ENCODE measurements at places on chromosomes 4 and X.

- DNase-seq: no peak
These were observed 26.0 kb downstream of the FHDC1 start for GRCh38 chr4:152962150-152962549.

- no peak for DNase-seq
These were observed 51.9 kb upstream of the STX18 start for GRCh38 chr4:4593596-4594284.

DNA sequence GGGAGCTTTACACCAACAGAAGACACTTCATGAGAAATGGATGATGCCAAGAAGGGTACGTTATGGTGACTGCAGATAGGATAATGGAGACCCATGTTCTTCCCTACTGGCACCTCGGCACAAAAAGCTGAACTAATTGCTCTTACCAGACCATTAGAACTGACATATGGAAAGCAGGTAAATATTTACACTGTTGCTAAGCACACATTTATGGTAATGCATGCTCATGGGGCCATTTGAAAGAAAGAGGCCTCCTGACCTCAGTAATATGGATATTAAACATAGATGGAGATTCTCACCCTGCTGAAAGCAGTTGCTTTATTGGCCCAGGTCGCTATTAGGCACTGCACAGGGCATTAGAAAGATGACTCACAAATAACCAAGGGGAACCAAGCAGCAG is 1759.6 kb downstream of the C4orf33 start:
- DNase-seq: no peak

- DNase-seq: no peak
These were observed 49.9 kb upstream of the MTMR1 start for GRCh38 chrX:150643271-150643670.

GRCh38 chrX:45449982-45450381 is 249.3 kb upstream of the DIPK2B start:
- no peak for DNase-seq

DNA sequence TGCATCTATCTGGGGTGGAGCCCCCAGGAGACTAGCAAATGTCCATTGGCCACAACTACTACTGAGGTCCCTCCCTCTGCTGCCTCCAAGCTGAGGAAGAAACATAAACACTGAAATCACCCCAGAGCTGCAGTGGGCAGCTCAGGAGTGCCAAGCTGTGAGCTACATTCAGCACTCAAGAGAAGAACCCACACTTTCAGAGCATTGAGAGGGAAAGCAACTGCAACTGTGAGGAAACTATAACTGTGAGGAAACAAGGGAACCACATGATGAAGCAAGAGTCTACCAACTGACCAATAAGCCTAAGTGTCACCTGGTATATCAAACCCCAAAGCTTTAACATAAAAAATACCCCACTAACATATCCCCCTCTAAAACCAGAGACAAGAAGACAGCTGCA is 373.5 kb upstream of the TACR3 start:
- no peak for DNase-seq

DNA sequence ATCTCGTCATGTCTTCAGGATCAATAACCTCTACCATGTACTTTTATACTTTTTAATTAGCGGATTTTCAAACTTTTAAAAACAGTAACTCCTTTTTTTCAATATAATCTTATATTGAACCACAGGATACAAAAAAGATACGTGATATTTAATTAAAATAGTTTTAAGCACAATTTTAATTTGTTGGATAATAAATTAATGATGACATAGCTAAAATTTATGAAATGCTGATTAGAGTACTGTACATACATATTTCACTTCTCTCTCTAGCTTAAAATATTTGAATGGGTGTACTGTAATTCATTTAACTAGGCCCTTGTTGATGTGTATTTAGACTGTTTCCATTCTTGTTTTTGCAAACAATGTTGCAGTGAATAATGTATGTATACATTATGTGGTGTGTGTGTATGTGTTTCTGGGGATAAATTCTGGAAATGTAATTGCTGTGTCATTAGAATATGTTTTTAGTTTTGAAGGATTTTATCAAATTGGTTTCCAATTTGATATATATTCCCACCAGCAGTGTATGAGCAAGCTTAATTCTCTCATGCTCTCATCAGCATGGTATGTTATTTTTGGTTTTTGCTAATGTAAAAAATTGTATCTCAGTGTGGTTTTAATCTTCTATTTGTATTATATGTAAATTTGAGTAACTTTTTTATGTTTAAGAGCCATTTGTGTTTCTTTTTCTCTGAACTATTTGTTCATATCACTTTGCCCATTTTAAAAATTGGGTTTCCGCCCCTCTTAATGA is 66.4 kb downstream of the CDKL5 start:
- DNase-seq: no peak

DNA sequence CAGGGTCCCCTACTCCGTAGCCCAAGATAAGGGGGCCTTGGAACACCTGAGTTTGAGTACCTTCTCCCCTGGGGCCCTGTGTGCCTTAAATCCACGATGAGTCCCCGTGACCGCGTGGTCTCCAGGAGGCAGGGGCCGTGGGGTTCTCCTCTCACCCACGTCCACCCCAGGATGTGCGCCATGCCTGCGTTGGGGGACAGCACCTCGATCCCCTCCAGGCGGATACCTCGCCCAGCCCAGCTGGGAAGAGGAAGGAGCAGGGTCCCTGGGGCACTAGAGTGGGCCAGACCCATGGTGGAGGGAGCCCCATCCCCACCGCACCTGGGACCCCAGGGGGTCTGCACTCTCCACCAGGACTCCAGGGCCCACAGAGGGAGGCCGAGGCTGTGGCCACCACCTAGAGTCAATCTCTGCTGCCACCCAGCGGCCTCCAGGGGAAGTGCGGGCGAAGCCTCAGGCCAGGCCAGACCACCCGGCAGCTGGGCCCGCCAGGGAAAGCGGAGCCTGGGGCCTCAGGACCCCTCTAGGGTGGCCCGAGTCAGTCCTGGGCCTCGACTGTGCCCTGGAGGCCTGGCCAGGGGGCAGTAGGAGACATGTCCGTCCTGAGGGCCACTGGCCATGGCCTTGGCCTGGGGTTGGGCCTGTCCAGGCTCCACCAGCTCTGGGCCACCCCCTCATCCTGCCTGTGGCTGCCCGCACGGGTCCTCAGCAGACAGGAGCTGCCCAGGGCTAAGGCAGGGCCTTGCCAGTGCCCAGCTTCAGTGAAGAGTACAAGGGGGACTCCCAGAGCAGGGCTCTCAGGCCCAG is 55.0 kb downstream of the FAM53A start:
- DNase-seq: peak; percentile 33

DNA sequence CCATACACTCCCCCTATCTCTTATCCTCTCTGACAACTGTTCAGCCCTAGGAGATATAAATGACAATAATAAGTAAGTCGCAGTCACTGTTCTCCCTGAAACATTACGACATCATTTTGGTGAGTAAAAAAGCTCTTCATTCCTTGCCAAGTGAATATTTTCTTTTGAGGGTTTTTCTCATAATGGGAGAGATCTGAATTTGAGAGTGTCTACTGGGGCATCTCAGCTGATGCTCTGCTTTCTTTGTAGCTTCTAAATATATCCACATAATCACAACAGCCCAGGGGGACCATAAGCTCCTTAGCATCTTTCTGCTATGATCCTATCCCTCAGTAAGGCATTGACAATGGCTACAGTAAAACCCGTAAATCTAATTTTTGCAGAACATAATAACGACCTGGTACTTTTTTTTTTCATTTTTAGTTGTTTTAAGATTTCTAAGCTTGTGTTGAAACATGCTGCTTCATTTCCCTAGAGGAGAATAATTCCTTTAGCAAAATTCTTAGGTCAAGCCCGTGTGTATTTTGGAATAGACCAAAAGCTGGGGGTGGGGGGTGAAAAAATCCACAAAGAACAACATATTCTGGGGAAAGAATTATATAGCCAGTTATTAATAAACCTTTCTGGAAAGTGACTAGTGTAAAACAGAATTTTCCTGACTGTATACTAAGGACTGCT is 78.1 kb upstream of the GPM6B start:
- DNase-seq: no peak

DNA sequence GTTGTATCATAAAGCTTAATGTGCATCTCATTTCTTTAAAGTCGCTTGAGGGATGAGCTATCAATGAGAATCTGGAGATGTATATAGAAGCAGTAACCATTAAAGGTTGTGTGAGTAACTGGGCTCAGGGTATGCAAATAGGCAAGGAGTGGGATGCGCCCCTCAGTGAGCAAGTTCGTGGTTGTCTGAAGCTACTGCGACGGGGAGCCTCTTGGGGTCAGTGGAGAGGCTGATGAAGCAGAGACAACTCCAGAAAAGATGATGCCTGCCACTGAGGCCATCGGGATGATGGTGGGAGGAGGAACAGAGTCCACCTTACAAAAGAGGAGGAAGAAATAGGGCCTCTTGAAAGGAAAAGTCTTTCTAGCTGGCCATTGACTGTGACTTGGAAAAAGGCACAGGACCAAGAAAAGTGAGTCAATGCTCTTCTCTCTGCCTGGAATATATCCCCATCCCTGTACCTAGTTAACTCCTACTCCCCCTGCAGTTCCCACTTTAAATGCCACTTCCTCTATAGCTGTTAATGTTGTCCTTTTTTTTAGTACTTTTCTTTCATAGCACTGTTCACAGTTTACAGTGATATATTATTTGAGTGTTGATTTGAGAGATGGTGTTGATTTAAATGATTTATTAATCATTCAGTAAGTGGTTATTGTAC is 51.4 kb upstream of the LSM6 start:
- DNase-seq: no peak

- DNase-seq: no peak
These were observed 44.8 kb upstream of the RPS6KA3 start for GRCh38 chrX:20311505-20311904.

DNA sequence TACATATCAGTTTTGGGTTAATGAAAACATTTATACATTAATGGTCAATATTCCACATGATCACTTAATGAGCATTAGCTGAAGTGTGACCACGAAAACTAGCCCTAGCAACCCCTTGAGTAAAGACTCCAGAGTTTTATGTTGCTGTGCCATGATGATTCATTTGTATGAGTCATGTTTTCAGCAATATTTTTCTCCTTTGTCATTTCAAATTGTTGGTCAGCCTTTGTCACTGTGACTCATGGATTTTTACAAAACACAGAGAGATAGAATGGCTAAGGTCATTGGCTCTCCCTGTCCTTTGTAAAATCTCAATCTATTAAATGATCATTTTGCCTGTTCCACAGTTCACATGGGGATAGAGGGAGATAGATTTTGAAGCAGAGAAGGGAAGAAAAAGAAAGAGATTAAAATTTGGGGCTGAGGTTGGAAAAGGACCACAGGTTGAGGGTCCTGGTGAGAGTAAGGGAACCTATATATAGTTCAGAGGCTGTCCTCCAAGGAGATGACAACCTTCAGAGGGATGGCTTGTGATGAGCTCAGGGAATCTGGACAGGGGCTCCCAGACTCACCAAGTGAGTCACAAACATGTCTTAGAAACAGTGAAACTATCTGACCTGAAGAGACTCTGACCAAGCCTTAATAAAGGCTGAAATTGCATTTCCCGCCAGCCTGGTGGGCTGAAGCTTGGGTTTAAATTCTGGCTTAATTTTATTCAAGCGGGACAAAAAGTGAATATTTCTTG is 25.6 kb downstream of the NR0B1 start:
- DNase-seq: no peak

GRCh38 chr4:158936238-158936637 is 166.6 kb upstream of the RAPGEF2 start:
- no peak for DNase-seq

GRCh38 chr4:163161536-163162205 is 5.0 kb downstream of the NAF1 start:
- no peak for DNase-seq

- no peak for DNase-seq
These were observed 671.7 kb upstream of the NR3C2 start for GRCh38 chr4:149113804-149114430.

DNA sequence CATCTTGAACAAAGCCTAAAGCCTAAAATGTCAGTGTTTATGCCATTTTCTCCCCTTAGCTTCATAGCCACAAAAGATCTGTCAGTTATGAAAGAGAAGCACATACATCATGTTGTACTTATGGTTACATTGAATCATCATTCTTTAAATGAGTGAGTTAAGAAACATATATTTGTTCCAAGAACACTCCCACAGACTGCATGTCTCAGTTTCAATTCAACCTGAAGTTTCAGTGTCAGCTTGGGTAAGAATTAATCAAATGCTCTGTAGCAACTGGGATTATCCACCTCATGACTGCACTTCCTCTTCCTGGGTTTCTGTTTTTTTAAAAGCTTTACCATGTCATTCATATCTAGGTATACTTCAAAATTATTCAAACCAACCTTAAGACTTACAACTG is 3.9 kb upstream of the TMPRSS11B start:
- DNase-seq: peak; percentile 26

DNA sequence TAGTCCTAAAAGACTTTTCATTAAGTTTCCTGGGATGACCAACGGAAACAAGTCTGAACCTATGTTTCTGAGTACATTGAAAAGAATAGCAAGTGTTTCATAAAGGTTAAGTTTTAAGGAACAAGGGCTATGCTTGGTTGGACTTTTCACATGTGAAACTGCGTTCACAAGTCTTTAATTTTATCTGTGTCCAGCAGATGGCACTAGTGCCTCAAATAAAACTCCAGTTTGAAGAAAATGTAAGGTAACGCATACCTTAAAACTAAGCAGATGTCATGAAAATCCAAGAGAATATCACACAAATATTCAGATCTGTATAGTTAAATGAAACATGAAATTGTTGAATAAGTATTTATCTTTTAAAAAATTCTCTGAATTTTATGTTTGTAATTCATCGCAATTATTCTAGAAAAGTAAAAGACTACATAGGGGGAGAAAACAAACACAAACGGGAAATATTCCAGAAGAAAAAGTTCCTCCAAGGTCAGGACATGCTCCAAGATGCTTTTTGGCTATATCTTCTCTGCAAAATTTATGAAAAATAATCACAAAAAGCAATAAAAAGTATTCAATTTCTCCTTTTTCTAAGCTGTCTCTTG is 89.6 kb upstream of the MAD2L1 start:
- peak; percentile 81 for DNase-seq

DNA sequence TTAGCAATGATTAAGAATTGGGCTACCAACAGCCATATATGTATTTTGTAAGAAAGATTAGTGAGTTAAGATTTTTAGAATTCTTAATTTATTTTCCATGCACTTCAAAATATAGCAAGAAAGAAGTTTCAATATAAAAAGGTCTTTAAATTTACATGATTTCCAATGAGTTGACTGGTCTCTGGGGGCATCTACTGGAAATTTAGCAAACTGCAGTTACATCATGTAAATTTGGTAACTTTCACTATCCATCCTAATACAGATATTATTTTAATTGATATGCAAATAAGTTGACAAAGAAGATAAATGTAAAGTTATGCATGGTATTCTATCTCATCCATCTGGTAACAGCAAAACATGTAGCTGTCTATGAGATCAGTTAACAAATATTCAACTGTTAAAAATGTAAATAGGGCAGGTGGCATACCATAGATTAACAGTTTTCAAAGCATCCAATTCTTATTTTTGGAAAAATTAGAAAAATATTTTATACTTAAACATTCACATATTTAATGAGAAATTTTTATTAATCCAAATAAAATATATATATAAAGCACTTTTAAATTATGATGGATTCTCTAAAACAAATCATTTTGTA is 29.1 kb downstream of the TTC29 start:
- peak; percentile 32 for DNase-seq

Data from MM.1S (cell line).